ENCODE measurements at places on chromosomes 4 and X.

- DNase-seq = no peak
These were observed 70.0 kb upstream of the RAB40AL start for GRCh38 chrX:102866981-102867656.

GRCh38 chr4:147355847-147356246, 125.0 kb upstream of the EDNRA start:
- DNase-seq = no peak

DNA sequence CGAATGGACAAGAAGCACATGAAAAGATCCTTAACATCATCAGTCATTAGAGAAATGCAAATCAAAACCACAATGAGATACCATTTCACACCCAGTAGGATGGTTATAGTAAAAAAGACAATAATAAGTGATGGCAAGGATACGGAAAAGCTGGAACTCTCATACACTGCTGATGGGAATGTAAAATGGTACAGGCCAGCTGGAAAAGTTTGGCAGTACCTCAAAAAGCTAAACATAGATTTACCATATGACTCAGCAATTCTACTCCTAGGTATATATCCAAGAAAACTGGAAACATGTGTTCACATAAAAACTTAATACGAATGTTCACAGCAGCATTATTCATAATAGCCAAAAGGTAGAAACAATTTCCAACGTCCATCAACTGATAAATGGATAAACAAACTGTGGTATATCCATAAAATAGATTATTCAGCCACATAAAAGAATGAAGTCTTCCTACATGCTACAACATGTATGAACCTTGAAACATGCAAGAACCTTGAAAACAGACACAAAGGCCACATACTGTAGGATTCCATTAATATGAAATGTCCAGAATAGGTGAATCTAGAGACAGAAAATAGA, 11.9 kb downstream of the RPS6KA3 start:
- no peak for DNase-seq

DNA sequence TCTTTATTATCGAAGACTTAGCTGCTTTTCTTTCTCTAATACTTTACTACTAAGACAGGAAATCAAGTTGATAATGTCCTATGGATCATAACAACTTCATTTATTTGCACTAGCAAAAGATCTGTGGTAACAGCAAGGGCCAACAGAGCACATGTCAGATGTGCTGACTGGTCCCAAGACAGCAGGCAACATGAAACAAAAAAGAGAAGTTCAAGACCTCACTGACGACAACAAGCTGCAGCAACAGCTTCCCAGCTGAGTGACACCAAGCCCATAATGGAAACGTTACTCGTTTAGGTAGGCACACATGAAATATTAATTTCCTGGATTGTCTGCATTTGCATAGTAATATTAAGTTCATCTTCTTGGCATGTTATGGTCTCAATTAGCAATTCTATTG, 126.9 kb downstream of the UNC5C start:
- DNase-seq = no peak

DNA sequence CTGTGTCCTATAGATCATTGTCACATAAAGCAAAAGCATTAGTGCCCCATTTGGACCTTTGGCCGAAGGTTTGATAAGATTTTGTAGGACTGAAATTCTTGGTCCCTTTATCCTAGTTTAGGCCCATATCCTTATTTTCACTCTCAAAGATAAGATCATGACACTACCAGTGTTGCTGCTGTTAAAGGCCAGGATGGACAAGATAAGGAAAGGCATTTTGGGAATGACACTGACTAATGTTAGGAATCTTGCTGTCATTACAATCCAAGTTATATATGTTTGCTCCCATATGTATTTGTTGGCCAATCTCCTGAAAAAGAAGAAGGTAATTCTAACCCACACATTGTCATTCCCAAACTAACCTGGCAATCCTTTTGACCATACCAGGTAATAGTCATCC, 101.3 kb upstream of the VAMP7 start:
- no peak for DNase-seq

- DNase-seq = no peak
These were observed 212.7 kb upstream of the TAPT1 start for GRCh38 chr4:16438986-16439385.

DNA sequence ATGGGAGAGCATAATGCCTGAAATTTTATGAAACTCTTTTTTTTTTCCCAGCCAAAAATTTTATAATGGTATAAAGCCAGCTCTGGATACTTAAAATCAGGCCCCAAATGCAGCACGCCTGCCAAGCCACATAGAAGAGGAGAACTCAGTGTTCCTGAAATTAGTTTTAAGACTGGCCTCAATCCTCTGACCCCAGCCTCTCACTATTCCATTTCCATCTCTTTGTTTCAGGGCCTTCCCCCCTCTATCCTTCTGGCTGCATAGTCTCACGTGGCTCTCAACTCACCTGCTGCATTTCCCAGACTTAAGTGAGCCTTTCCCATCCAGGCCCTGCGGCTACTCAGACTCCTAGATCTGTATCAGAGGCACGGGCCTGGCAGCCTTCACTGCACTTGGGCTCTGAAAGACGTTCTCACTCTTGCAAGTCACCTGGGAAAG, 5.2 kb upstream of the CBR4 start:
- DNase-seq = no peak

- DNase-seq = no peak
These were observed 398.3 kb downstream of the PRDM5 start for GRCh38 chr4:120524237-120524636.

- no peak for DNase-seq
These were observed 86.4 kb upstream of the ZMAT1 start for GRCh38 chrX:102018208-102018607.

DNA sequence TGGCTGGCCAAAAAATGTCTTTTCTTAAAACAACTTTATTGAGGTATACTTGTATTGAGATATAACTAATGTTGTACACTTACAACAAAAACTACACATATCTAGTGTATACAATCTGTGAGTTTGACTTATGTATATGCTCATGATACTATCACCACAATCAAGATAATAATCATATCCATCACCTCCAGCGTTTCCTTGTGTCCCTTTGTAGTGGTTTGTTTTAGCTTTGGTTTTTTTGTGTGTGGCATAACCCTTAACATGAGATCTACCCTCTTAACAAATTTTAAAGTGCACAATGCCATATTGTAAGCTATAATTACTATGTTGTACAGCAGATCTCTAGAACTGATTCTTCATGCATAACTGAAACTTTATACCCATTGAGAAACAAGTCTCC, 13.4 kb upstream of the PCSK1N start:
- DNase-seq = no peak

Data from posterior cingulate gyrus (tissue), 11 donors.